IPS DF 6.9 (cell line): ENCODE measurements at places on chromosomes 2 and 18.

DNA sequence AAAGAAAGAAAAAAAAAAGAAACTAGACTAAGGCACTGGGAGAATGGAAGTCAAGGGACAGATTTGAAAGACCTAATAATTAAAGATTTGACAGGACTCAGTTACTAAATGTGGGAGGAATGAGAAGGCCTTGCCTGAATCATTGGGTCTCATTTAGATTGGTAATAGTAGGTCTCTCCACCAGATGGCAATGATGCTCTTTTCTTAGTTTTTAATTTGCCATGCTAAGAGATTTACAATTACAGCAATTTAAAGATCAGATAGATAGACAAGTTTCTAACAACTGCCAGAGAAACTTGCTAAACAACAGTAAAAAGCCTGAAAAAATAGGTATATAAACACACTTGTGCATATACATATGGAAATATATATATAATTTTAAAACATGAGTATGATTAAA is 153.0 kb downstream of the TMEM247 start:
- DNase-seq, result no peak

GRCh38 chr2:60906395-60906794 is 25.0 kb downstream of the REL start:
- DNase-seq, result no peak

- DNase-seq, result no peak
Measured at GRCh38 chr2:34105006-34105767, 506.1 kb upstream of the FAM98A start.

- DNase-seq, result no peak
Measured at GRCh38 chr18:755506-755905, 43.1 kb upstream of the ENOSF1 start.

GRCh38 chr18:69658103-69658502 is 257.4 kb downstream of the DOK6 start:
- no peak for DNase-seq

DNA sequence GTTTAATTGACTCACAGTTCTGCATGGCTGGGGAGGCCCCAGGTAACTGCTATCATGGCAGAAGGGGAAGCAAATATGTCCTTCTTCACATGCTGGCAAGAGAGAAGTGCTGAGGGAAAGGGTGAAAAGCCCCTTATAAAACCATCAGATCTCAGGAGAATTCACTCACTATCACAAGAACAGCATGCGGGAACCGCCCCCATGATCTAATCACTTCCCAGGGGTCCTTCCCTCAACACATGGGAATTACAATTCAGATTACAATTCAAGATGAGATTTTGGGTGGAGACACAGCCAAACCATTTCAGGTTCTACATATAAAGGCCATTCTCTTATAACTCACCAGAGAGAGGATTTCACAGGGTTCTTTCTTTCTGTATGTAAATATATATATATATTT is 62.9 kb downstream of the VRK2 start:
- DNase-seq, result no peak

- DNase-seq, result no peak
Measured at GRCh38 chr2:137775529-137775928, 188.7 kb upstream of the HNMT start.

DNA sequence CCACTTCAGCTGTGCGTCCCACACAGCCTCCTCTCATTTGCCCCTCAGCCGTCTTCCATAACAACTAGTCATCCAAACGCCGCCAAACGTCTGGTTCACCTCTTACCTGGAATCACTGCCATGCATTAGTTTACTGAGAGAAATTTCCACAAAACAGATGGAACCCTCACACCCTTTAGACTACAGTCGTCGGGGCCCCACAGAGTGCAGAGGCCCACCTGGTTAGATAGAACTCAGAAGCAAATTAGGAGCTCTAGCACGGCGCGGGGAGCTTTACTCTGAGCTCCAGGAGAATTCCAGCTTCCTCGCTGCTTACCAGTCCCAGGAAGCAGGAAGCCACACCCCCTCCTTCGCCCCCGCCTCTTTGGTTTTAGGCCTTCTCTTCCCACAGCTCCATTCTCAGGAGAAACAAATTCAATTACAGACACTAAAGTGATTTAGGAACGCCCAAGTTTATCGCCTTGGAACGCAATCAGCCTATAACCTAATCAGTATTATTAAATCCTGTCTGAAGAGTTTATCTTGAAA is 9.4 kb downstream of the RNU2-63P start:
- DNase-seq, result no peak

DNA sequence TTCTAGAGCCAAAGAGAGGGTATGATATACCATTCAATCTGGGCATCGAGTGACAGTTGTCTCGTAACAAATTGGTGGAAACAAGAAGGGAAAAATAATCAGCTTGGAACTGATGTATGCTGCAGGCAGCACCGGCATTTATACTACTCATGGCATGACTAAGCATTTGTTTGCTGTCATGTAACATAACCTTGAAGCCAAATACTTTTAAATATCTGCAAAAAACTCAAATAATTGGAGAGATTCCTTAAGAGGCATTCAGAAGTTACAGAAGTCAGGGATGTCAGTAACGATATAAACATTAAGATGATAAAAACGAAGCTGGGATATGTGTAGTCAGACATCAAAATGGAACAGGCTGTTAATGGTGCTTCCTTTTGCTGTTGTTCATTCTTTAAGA is 157.3 kb upstream of the MMADHC start:
- no peak for DNase-seq

DNA sequence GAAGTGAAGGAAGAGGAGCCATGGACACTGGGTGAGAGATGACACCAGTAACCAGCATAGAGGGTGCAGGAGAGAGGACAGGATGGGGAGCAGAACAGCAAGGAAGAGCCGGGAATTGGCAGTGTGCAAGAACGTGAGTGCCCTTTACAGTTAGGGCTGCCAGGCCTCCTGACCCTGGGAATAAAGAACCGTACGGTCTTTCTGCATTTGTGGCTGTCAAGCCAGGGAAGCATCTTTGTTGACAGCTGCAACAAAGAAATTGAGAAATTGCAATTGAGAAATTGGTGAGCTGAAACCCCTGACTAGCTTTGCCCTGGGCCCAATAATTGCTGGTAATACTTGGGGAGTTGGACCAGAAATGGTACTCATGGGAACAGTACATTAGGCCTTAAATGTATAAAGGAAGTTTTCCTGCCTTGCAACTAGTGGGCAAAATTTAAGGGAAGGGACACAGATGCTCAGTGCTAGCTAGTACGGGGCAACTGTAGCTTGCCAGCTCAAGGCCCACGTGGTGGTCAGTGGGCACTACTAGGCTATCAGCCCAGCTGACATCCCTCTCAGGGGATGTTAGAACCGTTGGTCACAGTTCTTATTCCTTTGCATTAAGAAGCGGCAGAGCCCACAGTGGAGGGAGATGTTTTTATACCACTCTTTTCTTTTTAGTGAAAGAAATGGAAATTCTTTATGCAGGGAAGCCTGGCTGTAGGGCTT is 56.6 kb downstream of the KCTD18 start:
- DNase-seq, result no peak

- DNase-seq, result no peak
Measured at GRCh38 chr2:81894451-81894990, 1590.0 kb upstream of the LRRTM1 start.

DNA sequence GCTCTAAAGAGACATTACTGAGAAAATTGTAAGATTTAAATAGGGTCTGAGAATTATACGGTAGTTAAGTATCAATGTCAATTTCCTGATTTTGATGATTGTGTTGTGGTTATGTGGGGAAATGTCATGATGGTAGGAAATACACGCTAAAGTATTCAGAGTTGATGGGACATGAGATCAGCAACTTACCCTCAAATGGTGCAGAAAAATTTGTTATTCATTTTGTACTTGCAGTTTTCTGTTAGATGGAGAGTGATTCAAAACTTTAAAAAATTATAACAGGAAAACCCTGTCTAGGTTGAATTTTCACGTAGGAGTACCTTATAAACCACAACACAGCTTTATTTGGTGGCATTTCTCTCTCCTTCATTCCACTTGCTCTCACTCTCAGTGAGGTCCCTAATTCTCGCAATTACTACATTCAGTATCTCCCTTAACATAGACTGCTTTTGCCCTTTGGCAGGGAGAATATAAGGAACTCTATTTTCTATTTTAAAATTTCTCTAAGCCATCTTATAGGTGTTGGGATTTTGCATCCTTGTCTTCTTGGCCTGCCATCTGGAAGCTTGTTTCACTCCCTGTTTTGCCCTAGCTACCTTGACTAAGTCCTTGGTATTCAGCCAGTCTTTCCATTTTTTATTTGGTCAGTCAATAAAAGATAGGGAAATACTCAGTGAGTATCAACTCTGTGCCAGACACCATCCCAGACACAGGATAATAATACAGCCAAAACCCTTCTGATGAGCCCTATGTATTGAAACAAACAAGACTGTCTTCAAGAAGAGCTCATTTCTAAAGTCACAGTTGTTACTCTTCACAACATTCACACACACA is 550.6 kb upstream of the ACVR2A start:
- no peak for DNase-seq

GRCh38 chr2:106782681-106783080 is 103.3 kb downstream of the ST6GAL2 start:
- no peak for DNase-seq

DNA sequence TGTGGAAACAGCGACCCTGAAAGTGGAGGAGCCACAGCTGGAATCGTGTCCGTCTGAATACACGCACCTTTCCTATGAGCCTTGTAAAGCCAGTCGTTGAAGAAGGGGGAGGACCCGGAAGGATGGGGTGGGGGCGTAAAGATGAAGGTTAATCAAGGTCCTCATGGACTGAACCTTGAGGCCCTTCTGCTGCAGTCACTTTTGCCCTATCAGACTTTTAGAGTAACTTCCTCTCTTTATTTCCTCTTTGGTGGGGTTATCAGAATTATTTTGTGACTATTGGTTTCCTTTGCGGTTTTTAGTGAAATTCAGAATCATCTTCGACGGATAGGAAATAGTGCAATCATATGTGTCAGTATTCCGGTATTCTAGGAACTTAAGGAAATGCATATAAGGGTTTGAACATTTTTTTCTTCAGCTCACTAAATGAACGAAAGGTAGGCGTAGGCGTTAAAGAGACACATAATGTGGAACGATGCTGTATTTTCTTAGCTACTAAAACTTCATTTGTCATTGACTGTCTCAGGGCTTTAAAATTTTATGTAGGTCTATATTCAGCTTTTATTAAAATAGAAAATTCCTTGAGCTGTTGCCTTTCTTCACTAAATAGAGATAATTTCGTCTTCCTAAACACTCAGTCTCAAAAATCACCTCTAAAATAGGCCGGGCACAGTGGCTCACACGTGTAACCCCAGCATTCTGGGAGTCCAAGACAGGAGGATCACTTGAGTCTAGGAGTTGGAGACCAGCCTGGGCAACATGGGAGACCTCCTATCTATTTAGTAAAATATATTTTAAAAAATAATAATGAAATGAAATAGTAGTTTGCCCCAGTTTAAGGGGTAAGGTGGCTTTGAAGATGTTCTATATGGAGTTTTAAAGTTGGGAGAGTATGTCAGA is 1.4 kb upstream of the YES1 start:
- DNase-seq, result no peak

DNA sequence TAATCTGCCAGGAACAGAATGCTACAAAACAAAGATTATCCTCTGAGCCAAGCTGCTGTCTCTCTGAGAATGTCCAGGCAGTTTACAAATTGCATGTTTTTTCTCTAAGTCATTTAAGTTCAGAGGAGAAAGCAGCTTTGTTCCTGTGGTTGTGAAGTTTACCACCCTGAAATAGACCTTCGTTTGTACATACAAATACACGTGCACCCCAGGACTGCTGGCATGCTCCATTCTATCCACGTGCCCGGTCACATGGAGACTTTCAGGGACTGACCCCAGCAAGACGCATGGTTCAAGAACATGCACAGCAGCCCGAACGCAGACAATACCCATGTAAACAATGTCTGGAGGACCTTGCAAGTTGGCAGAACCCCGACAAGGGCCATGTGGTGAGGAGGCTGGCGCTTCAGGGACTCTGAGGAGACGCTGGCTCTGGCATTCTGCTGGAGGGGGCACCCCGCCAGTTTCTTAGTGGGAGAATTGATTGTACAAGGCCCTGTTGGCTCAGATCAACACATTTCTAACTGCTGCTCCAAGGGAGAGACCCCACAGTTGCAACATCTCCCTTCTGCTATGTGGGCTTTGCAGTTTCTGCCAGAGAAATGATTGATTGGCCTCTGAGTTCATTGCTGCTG is 33.3 kb downstream of the FAM178B start:
- DNase-seq, result no peak
